ENCODE measurements at places on chromosomes 1 and 21.

- DNase-seq: no peak
These were observed 20.2 kb upstream of the LRRC3 start for GRCh38 chr21:44434936-44435635.

- DNase-seq: no peak
These were observed 23.8 kb downstream of the ANP32E start for GRCh38 chr1:150212070-150212469.

GRCh38 chr1:79839882-79840281, 833.4 kb upstream of the ADGRL4 start:
- no peak for DNase-seq

DNA sequence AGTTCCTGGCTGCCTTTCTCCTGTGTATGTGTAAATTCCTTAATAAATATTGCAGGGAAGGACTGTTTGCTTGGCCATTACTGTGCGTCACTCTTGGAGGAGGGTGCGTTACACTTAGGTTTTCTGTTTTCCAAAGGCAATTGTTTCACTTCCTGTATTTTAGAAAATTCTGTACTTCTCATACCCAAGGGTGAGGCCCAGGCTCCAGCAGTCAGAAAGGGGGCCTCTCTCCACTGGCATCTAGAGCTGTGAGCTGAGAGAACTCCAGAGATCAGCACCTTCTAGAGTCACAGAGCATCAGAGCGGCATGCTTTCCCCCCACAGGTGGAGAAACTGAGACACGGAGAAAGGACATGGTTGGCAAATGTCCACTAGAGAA, 27.0 kb upstream of the ZFP69B start:
- no peak for DNase-seq

GRCh38 chr1:213127074-213127473, 76.0 kb downstream of the RPS6KC1 start:
- DNase-seq: no peak

GRCh38 chr1:109151146-109151990, 37.5 kb downstream of the ELAPOR1 start:
- no peak for DNase-seq

DNA sequence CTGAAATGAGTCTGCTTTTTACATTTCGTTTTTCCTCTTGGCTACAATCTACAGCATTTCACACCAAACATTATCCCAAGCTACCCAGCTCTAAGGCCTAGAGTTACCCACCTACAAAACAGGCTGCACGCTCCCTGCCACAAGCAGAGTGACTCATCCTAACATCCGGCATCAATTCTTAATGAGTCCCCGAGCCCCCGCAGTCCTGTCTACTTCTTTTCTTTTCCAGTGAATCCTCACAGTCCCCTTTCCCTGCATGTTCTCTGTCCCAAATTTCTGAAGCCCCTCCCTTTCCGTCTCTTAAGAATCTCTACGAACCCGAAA, 650 bp downstream of the PCNX2 start:
- peak; percentile 25 for DNase-seq

- DNase-seq: peak; percentile 35
These were observed 3.0 kb downstream of the ATP2B4 start for GRCh38 chr1:203629507-203630082.

- no peak for DNase-seq
These were observed 64.6 kb upstream of the EFHD2 start for GRCh38 chr1:15344800-15345704.

GRCh38 chr1:239185245-239185619, 201.1 kb upstream of the CHRM3 start:
- no peak for DNase-seq

DNA sequence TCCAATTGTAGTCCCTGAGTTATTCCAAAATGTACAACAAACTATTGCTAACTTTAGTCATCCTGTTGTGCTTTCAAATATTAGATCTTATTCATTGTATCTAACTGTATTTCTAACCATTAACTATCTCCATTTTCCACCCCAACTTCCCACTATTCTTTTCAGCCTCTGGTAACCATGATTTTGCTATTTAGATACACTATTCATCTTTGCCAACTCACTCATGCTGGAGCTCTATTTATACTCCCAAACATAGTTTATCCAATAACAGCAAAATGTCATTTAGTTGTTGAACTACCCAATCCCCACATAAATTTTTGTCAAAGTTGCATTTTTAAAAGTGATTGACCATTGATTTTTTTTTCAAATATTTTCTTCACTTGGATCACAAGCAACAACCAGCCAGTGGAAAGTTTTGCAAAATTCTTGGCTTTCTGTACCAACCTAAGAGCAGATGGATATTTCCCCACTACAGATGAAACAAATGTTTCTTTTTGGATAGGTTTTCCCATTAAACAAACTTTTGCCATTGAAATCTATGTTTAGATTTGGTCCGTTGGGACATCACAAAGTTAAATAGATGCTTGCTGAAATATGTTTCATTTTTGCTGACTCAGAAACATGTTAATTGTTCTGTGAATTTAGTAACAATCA, 866.0 kb downstream of the LTN1 start:
- no peak for DNase-seq

DNA sequence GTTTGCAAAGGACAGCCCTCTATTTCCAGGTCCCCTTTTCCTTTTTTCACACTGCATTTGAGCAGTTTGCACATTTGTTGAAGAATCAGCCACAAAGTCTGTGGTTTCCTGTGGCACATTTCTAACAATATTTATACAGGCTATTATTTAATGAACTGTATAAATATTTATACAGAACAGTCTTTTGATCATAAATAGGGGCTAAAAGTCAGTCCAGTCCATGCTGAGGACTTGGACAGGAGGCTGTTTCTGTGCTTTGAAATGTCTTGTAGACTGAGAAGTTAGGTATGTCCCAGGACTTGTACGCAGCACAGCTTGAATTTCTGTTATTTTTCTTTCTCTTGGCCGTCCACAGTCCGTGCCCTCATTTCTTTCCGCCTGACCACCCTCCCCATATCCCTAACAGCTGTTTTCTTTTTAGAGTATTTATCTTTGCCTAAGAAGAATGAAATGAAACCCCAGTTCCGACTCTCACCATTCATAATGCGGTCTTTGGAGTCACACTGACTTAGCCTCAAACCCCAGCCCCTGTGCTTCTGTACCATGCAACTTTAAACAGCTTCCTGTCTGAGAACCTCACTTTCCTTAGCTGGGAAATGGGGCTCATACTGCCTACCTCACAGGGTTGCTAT, 19.7 kb downstream of the FGGY start:
- DNase-seq: no peak

GRCh38 chr1:235902677-235903542, 36.2 kb upstream of the LYST start:
- DNase-seq: no peak

DNA sequence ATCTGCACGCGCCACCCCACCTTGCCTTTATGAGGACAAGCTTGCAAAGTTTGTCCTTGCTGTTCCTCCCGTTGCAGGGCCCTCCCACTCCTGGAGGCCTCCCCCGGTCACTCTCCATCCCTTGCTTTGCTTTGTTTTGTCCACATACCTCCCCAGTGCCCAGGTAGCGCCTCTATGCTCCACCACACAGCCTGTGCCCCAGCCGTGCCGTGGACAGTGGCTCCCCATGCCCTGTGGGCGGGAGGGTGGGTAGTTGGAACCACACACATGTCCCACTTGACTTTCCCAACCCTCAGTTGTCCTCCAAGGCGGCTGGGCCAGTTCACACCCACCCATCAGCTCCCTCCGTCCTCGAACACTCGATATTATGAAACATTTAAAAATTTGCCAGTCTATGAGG, 24.6 kb downstream of the SLX9 start:
- DNase-seq: no peak

GRCh38 chr1:28516518-28516956, 10.7 kb downstream of the RCC1 start:
- no peak for DNase-seq

DNA sequence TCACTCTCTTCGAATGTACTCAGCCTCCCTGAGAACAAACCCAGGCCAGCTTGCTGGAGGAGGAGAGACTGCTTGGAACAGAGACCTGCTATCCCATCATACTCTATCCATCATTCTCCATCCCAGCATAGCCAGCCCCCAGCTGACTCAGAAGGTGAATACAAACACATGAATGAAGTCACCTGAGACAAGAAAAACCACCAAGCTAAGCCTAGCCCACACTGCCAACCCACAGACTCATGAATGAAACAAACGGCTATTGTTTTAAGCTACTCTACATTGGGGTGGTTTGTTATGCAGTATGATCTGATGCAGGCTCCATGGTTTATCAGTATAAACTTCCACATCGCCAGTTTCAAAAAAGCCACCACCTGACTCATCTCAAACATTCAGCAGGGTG, 395.6 kb downstream of the SETD4 start:
- DNase-seq: no peak

GRCh38 chr1:176843352-176844297, 320.9 kb downstream of the ASTN1 start:
- no peak for DNase-seq

GRCh38 chr1:15900662-15901279, 53.3 kb downstream of the SPEN start:
- DNase-seq: no peak

- DNase-seq: no peak
These were observed 465.5 kb upstream of the TMPRSS15 start for GRCh38 chr21:18869104-18869503.

DNA sequence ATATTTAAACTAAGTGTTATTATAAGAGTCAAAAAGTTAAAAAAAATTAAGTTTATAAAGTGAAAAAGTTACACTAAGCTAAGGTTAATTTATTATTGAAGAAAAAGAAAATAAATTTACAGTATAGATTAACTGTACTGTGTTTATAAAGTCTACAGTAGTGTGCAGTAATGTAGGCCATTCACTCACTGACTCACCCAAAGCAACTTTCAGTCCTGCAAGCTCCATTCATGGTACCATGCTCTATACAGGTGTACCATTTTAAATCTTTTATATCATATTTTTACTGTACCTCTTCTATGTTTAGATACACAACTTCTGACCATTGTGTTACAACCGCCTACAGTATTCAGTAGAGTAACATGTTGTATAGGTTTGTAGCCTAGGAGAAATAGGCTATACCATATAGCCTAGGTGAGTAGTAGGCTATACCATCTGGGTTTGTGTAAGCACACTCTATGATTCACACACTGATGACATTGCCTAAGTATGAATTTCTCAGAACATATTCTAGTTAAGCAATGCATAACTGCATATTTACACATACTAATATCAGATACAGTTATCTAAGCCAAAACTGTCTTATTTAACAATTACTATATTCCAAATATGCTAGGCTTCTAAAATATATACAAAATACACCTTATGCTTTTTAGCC, 80.6 kb upstream of the GFI1 start:
- no peak for DNase-seq

DNA sequence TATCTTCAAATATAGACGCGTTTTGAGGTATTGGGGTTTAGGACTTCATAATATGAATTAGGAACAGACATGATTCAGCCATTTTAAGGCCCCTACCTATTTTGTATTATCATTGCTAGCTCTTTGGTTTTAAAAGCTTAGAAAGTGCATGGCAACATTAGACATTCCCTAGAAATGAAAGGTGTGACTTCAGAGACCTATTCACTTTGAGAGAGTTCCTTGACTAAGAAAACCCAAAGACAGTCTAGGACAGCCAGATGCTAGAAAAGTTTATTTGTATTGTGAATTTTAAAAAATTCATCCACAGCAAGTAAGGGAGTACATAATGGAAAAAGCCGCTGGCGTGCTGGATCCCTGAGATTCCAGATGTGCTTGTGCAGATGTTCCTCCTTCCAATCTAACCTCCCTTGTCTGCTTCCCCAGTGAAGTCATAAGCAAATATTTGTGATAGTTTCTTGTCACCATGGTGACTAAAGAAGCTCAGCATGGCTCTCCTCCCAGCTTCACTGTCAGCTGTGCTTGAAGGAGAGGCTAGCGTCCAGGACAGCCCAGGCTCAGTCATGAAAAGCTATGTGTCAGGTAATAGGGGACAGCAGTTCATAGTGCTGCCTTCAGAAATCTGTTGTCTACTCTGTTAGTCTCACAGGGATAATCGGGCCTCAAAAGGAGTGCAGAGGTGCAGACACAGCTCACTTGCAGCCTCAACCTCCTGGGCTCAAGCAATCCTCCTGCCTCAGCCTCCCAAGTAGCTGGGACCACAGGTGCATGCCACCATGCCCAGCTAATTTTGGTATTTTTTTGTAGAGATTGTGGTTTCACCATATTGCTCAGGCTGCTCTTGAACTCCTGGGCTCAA, 34.8 kb downstream of the KPNA6 start:
- no peak for DNase-seq

- no peak for DNase-seq
These were observed 16.6 kb downstream of the AK4 start for GRCh38 chr1:65164633-65165032.

DNA sequence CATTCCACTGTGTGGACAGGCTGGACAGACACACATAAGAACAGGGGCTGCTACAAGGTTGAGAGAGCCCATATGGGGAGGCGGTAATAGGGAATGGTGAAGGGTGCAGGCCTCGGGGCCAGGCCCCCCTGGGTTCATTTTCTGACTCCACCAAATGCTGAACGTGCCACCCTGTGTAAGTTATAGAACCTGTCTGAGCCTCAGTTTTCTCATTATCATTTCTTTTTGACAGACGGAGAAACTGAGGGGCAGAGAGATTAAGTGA, 569.5 kb downstream of the PTPRU start:
- no peak for DNase-seq

- DNase-seq: no peak
These were observed 151.6 kb downstream of the RERE start for GRCh38 chr1:8665833-8666232.

DNA sequence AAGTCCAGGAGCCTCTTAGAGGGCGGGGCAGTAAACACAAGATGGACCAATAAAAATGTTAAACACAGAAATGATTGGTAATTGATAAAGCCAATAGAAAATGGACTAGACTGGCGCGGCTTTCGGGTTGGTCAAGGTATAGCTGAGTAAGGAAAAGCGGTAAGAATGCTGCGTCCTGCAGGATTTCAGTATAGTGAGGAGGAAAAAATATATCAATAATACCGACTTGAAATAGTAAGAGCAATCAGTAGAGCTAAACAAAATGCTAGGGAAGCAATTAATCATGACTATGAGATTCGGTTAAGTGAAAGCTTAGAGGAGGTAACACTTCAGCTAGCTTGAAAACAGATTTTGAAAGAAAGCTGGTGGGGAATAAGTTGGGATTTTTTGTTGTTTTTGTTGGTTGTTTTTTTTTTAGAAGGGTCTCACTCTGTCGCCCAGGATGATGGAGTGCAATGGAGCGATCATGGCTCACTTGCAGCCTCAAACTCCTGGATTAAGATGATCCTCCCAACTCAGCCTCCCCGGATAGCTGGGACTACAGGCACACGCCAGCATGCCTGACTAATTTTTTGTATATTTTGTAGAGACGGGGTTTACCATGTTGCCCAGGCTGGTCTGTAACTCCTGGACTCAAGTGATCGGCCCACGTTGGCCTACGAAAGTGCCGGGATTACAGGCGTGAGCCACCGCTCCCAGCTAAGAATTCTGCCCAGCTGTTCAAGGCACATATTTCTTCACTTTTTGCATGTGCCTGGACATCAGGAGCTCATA, 711 bp upstream of the TESK2 start:
- no peak for DNase-seq

- no peak for DNase-seq
These were observed 102.3 kb upstream of the IPO9 start for GRCh38 chr1:201726700-201727099.

- DNase-seq: no peak
These were observed 20.2 kb downstream of the NFYC start for GRCh38 chr1:40711465-40712404.
